ENCODE measurements at places on chromosomes 1 and 21.

- no peak for DNase-seq
Measured at GRCh38 chr1:24872061-24872850, 57.8 kb downstream of the RUNX3 start.

GRCh38 chr1:26799479-26800142 is 11.9 kb downstream of the PIGV start:
- DNase-seq = no peak

GRCh38 chr1:30880678-30881318 is 27.8 kb downstream of the SDC3 start:
- no peak for DNase-seq

DNA sequence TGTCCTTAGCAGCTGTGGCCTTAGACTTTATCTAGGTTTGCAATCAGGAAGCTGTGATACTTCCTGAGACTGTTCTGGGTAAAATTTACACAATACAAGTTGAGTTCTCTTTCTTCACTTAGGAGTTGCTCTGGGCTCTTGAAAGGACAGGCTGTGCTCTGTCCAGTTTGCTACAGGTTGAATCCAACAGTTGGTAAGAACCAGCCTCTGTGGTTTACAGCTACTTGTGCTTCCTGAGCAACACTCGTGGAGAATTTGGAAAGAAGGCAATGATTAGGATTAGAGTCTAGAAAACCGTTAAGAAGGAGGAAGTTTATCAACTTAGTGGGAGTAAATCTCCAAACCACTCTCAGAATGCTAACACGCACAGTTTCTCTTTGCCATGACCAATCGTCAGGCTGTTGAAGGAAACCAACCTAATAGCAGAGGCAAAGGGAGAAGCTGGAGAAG is 26.8 kb downstream of the GFI1 start:
- peak; percentile 63 for DNase-seq

GRCh38 chr1:42137766-42138165 is 15.4 kb upstream of the GUCA2B start:
- no peak for DNase-seq

DNA sequence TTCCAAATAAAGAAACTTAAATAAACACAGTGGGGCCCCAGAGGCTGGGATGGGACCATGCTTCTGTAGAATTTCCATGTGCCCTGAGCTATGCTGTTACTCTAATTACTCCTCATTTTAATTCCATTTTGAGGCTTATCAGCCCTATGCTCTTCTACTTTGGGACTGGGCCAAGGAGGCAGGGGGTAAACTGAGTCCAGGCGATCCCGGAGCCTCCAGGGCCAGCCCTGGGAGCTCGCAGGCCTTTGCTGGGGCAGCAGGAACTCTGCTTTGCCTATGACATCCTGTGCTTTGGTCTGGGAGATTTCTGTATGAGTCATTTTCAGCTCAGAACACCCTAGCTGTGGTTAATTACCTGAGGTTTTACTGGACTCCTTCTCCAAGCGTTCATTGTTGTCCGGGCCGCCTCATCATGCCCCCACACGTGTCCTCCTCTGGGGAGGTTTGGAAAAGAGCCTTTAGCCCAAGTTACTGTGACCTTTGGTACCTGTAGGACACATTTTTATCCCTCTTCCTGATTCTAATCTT is 95.7 kb downstream of the RHOU start:
- no peak for DNase-seq

DNA sequence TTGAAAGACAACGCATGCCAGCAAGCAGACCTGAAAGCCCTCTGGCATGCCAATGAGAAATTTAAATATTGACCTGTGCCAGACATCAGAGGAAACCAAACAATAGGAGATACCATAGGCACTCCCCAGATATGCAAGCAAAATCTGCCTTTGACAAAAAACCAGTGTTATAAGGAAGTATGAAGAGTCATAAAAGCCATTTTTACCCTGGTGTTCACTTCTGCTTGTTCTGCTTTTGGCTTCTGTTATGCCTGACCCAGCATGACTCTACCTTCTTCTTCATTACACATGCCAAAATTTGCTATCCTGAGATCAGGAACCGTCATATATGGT is 26.4 kb downstream of the NPHS2 start:
- no peak for DNase-seq

DNA sequence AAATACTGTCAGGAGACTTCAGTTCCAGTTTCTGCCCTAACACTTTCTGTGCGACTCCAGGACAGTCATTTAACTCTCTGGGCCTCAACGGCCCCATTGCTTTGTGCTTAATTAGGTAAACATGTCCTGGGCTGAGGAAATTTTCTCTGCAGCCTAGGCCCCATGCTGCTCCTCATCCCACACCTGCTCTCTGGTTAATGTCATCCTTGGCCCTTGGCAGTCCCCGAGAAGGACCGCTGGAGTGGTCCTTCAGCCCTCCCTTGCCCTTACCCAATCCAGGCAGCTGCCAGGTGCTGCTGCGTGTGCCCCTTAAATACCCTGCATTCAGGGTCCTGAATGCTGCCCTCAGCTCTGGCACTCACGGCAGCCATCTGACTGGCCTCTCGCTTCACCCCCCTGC is 18.7 kb downstream of the UBL4B start:
- DNase-seq = no peak

DNA sequence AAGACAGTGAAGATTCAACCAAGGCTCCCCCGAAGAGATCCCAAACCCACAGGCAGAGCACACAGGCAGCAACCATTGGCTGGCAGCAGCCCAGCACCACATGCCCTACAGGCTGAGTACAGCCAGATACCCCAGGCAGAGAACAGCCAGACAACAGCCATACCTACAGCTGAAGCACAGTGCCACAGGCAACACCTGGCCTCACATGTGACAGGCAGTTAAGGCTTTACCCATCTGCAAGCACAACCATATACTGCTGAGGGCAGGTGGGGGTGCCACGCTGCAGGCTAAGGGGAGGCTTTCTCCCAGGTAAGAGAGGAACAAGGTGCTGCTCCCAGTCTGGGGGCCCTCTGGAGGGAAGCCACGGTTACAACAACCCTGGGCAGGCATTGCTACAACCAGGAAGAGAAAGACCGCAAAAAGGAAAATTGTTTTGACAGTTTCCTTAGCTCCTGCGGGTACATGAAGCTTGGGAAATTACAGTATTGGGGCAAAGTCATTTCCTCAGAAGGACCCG is 12.3 kb downstream of the CHIT1 start:
- DNase-seq = no peak

DNA sequence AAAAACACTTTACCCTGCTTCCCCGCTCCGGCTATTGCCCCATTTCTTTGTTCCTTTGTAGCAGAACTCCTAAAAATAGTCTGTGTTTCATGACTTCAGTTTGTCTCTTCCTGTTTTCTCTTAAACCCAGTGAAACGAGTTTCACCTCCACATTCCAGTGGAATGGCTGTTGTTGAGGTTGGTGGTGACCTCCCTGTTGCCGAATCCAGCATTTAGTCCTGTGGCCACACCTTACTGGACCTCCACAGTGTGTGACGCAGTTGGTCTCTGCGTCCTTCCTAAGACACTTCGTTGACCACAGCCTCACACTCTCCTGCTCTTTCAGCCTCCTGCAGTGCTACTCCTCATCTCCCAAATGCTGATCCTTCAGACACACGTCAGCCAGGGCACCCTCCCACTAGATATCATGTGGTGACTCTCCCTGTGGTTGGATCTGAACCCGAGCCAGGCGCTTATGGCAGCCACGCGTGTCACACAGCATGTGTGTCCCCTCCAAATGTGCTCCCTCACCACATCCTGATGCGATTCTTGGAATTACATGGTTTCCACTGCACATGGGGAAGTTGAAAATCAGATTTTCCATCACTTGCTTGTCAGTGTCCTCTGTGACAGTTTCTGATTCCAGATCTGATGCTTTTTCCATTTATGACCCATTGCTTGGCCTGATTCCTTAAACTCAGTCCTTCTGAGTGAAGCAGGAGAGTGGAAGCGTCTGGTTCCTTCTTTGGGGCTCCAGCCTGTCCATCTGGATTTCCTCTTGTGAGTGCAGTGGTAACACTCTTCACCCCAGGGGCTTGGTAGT is 99.1 kb upstream of the ARTN start:
- no peak for DNase-seq

DNA sequence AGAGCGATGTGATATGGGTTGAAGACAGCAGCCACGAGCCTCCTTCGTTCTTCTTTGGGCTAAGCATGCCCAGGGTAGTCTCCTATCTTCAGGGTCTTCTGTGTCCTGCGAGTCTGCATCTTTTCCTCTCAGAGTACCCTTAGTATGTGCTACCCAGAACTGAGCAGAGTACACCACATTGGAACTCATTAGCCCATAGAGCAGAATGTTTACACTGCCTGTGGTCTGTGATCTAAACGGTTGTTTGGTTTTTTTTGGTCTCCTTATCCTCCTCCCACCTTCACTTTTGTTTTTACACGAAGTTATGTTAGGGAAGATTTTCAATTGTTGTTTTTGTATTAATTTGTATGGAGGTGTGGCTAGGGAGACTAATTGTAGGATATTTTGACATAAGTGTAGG is 126.4 kb downstream of the NEK7 start:
- no peak for DNase-seq

- DNase-seq = peak; percentile 69
Measured at GRCh38 chr21:39314143-39315027, 953 bp upstream of the BRWD1 start.

GRCh38 chr1:39149509-39149908 is 55.0 kb upstream of the MACF1 start:
- no peak for DNase-seq

DNA sequence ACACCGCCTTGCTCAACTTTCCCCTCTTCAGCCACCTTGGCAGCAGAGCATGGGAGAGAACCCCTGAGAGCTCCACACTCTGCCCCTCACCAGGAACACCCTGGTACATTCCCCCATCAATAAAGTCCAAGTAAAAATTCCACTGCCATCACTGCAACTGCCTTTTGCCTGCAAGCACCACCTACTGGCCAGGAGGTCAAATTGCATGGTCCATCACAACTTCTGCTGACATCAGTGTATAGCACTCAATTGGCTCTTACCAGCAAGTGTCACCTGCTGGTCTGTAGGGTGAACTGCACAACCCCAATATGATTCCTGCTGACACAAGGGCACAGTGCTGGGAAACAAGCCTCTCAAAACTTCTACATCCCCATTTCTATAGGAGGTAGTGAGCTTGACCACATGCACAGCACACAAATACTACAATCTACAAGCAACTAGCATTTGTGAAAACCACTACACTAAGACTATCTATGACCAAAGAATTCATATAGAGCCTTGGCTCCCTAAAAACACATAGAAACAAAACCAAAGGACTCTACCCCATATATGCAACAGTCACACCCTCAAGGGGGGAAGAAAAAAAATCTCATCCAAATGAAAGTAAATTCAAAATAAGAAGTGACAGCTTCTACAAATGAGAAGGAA is 69.2 kb downstream of the FASLG start:
- DNase-seq = peak; percentile 45

DNA sequence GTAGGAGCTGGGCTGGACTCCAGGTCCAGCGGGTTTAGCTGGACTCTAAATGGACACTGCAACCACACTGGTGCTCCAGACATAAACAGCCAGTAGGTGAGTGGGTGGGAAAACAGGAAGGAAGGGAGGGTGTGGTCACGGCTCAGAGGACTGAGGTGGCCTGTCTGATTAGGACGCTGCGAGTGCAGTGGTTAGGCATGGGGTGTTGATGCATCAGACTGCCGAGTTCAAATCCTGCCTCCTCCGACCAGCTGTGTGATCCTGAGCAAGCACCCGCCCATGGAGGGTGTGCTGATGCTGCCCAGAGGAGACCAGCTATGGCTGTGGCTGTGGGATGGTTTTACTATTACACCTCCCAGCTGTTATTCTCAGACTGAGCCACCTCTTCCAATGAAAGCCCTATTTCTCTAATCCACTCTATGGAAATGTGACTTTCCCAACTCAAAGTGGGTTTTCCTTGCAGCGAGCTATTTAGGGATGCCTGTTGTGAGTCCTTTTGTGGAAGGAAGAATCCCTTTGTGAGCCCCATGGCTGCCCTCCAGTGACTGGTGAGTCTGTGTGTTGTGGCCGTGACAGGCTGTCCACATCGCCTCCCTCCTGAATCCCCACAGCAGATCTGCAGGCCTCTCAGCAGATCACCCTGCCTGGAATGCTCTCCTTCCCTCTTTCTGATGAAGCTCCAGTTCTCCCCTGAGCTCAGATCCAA is 56.6 kb upstream of the EDN2 start:
- DNase-seq = no peak

- DNase-seq = no peak
Measured at GRCh38 chr1:221992427-221992826, 250.5 kb upstream of the DUSP10 start.

GRCh38 chr1:78223417-78224215 is 177.8 kb downstream of the GIPC2 start:
- DNase-seq = no peak

- no peak for DNase-seq
Measured at GRCh38 chr1:2304921-2305681, 77.0 kb downstream of the SKI start.

- no peak for DNase-seq
Measured at GRCh38 chr1:63630666-63631065, 37.5 kb downstream of the PGM1 start.

- no peak for DNase-seq
Measured at GRCh38 chr1:20355828-20356735, 65.4 kb downstream of the VWA5B1 start.

- no peak for DNase-seq
Measured at GRCh38 chr1:89946532-89946931, 48.4 kb upstream of the ZNF326 start.

DNA sequence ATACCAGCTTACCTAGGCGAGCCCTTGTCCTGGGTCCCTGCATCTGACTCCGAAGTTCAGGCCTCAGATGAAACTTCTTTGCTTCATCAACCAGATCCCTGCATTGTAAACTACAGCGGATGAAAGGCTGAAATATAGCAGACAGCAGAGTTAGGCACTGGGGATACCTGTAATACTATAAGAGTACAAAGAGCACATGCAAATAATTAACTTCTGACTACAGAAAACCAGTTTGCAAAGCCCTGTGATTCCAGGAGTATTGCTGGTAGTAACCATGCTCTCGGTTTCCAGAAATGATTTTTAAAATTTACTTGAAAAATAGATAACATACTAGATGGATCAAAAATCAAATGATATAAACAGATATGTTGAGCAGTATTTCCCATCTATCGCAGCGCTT is 18.0 kb downstream of the KLHL12 start:
- DNase-seq = no peak

- no peak for DNase-seq
Measured at GRCh38 chr1:38611664-38612211, 247.8 kb downstream of the RRAGC start.

GRCh38 chr1:37753473-37754321 is 11.2 kb downstream of the EPHA10 start:
- no peak for DNase-seq

GRCh38 chr21:15659753-15660422 is 69.9 kb upstream of the USP25 start:
- DNase-seq = no peak

- DNase-seq = no peak
Measured at GRCh38 chr21:41374177-41374712, 12.4 kb downstream of the MX2 start.

GRCh38 chr21:44930543-44930981 is 9.3 kb upstream of the SLX9 start:
- peak; percentile 80 for DNase-seq

DNA sequence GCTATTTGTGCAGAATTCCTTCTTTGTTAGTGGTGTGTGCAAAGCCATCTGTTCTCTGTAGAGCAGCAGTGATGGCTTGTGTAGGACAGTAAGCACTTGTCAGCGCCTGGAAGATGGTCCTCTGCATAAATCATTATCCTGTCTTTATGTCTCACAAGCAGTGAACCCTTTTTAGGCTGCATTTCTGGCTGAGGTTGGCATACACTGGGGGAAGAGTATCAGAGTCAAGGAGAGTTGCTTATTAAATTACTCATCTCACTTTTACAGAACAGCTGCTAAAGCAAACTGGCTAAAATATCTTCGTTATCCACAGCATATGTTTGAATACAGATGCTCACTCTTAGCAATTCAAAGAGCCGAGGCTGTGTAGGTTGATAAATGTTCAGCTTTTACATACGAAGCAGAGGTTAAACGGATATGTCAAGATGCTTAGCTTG is 54.6 kb upstream of the NCAM2 start:
- DNase-seq = no peak
